ENCODE measurements at places on chromosomes 2 and 18.

GRCh38 chr2:61193670-61194561 is 31.9 kb downstream of the C2orf74 start:
- no peak for DNase-seq

DNA sequence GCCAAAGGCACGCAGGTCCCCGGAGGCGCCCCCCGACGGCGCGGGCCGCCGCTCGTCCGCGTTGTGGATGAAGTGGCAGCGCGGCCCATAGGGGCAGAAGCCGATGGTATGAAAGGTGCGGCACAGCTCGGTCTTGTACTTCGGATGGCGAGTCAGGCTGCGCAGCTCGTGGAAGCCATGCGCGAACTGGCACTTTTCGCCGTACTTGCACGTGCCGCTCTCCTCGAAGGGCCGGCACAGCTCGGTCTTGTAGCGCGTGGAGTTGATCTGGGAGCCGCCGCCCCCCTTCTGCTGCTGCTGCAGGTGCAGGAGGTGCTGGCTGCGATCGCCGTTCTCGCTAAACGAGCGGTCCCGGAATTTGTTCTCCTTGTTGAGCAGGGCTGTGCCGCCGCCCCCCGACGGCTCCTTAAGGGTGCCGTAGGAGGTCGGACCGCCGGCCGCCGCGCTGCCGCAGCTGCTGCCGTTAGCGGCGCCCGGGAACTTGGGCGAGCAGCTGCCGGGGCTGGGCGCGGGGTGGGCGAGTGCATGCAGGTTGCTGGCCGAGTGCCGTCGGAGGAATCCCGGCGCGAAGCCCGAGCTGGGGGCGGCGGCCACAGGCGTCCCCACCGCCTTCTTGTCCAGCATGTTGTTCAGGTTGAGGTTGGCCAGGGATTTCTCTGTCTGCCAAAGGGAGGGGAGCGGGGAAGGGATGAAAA is 1.2 kb downstream of the ZFP36L2 start:
- no peak for DNase-seq

GRCh38 chr18:32598144-32598543 is 127.5 kb upstream of the GAREM1 start:
- no peak for DNase-seq

DNA sequence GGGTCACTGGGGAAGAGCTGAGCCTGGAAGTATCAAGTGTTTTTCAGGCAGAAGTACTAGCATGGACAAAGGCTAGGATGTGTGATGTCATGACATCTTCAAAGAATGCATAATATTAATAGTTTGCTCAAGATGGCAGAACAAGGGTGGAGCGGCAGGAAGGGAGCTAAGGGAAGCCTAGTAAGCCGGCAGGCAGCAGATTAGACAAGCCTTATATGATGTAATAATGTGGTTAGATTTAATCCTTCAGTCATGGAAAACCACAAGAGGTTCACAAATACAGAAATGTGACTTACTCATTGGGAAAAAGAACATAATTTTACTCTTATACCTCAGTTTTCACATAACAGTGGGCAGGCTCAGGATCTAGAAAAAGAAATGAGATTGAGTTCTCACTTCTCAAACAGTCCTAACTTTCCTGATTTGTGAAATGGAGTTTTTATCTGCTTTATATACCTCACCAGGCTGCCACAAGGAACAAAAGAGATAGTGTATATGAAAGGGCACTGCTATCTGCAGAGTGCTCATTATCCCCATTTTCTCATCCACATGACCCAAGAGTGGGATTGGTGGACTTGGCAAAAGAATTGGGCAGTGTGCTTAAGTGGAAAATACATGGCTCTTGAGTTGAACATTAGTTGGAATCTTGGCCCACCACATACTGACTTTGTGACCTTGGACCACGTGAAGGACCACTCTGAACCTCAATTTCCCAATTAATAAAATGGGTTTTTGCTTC is 89.1 kb upstream of the LHCGR start:
- DNase-seq = no peak

- DNase-seq = no peak
Observed at GRCh38 chr2:230865766-230866755, 1.3 kb downstream of the ITM2C start.

DNA sequence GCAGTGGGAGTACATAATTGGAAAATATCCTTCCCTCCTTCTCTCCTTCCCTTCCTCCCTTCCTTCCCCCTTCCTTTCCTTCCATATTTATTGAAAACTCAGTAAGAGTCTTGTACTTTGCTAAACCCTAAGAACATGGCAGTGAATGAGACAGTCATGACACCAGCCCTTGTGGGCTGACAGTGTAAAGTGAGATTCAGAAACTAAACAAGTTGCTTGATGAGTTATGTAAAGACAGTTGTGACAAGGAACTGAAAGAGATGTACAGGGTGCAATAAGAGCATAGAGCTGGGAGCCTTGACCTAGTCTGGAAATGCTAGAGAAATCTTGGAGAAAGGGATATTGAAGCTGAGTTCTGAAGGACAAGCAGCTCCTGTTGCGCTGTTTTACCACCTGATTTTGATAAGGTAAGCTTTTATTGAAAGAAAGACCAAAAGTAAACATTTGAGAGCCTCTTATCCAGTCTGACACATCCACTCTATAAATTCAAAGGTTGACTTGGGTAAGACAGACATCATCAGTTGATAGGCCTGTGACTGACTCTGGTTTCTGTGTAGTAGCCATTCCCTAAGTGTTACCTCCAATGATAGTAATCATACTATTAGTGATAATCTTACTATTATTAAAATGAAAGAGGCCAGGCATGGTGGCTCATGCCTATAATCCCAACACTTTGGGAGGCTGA is 66.5 kb upstream of the SKOR2 start:
- no peak for DNase-seq

GRCh38 chr2:27903018-27903417 is 12.5 kb downstream of the BABAM2 start:
- no peak for DNase-seq

GRCh38 chr2:161844822-161845221 is 220.6 kb downstream of the SLC4A10 start:
- no peak for DNase-seq

GRCh38 chr2:115412501-115412900 is 970.1 kb downstream of the DPP10 start:
- no peak for DNase-seq

DNA sequence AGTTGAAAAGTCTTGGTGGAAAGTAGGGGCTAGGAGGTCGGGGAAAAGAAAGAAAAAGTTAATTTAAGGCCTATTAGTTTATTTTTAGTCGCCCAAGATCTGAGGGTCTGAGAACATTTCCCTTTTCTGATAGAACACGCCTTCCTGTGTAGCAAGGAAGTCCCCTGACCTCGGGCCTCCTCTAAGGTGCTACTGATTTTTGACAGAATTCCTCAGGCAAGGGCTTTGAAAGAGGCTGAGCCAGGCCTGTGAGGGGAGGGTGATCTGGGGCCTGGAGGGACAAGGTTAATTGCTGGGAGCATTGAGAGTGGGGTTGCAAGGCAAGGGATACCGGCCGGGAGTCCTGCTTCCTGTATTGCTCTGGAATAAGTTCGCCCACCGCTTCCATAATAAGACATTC is 131.4 kb upstream of the MYCN start:
- DNase-seq = no peak

- DNase-seq = no peak
Observed at GRCh38 chr2:118145207-118145606, 56.9 kb downstream of the INSIG2 start.

- no peak for DNase-seq
Observed at GRCh38 chr2:224932522-224932921, 109.7 kb downstream of the DOCK10 start.

DNA sequence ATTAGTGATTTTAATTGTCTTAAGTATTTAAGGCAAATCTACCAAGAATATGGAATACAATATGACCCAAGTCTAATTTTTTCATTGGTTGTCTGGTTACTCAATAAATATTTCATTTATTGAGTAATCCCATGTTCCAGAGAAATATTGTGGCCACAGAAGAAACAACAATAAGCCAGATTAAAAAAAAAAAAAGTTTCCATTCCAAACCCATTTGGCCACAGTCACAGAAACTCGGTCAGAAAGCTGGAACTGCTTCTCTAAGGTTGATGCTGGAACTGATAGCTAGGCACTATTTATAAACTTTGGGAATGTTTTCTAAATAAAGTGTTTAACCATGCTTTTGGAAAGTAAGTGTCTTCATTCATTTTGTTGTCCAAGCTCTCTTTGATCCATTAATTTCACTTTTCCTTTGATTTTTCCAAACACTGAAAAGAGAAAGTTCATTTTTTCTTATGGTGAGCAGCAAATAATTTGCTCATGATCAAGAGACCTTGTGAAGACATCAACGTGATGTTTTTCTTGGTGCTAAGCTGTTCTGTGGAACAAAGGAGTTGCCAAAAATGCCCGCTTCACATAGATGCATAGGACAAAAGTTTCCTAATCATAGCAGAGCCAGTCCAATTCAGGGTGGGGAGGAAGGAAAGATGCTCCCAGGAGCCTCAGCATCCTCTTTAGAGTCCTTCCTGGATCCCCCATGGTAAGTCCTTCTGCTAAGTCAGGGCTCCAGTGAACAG is 72.1 kb upstream of the CCBE1 start:
- no peak for DNase-seq

GRCh38 chr2:37809525-37809924 is 115.6 kb upstream of the RMDN2 start:
- DNase-seq = no peak

DNA sequence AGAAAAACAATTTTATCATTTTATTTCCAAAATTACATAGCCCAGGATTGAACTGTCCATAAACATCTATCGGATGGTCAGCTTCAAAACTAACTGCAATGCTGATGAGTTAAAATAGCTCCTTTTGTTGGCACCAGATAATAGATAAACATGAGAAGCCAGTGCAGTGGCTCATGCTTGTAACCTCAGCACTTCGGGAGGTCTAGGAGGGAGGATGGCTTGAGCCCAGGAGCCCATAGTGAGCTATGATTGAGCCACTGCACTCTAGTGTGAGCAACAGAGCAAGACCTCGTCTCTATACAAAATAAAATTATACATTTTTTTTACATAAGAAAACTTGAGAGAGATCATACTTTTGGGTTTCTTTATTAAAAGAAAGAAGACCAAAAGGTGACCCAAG is 34.6 kb upstream of the IMPA2 start:
- DNase-seq = no peak

DNA sequence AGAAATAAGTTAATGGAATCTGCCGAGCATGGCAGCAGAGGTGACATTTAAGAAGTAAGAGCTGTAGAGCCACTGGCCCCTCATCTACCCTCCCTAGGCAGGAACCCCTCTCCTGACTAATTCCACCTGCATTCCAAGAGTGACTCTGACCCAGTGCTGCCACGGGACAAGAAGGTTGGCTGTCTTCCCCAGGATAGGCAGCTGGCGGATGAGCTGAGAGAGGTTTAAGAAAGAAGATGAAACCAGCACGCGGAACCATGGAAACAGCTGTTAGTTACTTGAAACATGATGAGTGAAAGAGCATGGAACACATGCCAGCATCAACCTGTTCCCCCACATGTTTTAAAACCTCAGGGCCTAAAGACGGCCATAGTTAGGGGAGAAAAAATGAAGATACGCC is 74.1 kb downstream of the RND3 start:
- DNase-seq = no peak

GRCh38 chr18:67636597-67637385 is 120.3 kb upstream of the DSEL start:
- DNase-seq = no peak

GRCh38 chr2:57549642-57550102 is 496.9 kb upstream of the VRK2 start:
- no peak for DNase-seq

GRCh38 chr2:241312082-241312481 is 3.4 kb downstream of the HDLBP start:
- no peak for DNase-seq

GRCh38 chr2:109188496-109188890 is 59.5 kb downstream of the SH3RF3 start:
- no peak for DNase-seq

GRCh38 chr18:3246635-3247239 is 864 bp upstream of the MYL12A start:
- no peak for DNase-seq

GRCh38 chr2:73855526-73855925 is 26.8 kb downstream of the STAMBP start:
- no peak for DNase-seq

DNA sequence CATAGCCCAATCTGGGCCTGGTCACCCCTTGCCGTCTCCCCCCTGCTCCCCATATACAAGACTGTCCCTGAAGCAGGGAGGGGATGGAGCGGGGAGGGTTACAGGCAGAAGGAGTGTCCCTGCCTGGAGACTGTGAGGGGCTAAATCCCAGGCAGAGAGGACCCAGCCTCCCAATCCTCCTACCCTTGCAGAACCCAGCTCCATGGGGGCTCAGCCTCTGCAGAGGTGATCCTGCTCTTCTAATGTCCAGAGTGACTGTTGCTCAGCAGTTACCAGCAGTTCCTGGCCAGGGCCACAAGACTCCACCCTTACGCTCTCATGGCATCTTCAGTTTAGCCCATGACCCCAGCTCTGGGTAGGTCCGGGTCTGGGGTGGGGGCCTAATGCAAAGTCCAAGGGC is 58.1 kb downstream of the COA5 start:
- DNase-seq = no peak

- DNase-seq = no peak
Observed at GRCh38 chr2:39232141-39232540, 11.6 kb downstream of the CDKL4 start.

- DNase-seq = no peak
Observed at GRCh38 chr2:143600116-143600515, 470.9 kb downstream of the ARHGAP15 start.

DNA sequence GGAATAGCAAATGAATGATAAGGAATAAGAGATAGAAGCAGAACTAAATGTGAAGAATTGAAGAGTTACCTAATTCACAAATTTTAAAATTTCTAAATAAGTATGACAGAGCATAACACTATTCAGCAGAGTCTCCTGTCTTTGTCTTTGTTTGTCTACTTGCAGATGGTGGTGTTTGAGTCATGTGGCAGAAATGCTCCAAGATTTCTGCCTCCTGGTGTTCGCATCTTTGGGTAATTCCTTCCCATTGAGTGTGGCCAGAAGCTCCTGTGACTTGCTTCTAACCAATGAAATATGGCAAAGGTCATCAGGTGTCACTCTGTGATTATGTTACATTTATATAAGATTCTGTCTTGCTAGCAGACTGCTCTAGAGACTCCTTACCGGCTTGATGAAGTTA is 45.6 kb upstream of the GALNT3 start:
- no peak for DNase-seq

GRCh38 chr18:28177828-28178635 is 1.1 kb upstream of the CDH2 start:
- DNase-seq = no peak

GRCh38 chr2:151845884-151846283 is 17.7 kb upstream of the ARL5A start:
- DNase-seq = no peak

DNA sequence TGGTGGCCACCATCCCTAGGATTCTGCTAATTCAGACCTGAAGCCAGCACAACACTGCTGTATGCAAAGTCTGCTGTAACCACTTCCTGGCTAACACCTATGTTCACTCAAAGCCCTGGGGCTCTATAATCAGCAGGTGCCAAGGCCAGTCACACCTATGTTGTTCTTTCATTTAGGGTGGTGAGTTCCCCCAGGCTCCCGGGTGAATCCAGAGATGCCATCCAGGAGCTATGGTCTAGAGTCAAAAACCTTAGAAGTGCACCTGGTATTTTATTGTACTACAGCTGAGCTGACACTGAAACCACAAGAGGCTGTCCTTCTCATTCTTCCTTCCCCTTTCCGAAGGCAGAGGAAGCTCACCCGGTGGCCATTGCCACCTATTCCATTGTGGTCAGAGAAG is 46.2 kb upstream of the CCDC141 start:
- DNase-seq = no peak

GRCh38 chr2:204871231-204871953 is 326.1 kb downstream of the PARD3B start:
- DNase-seq = no peak

GRCh38 chr2:117702098-117702497 is 112.4 kb upstream of the DDX18 start:
- no peak for DNase-seq

GRCh38 chr18:76827205-76828200 is 5.1 kb downstream of the ZNF236 start:
- no peak for DNase-seq

All from omental fat pad (tissue), 4 donors.